Non-pigmented ciliary epithelial cell (primary cell): ENCODE measurements at places on chromosomes 11 and 22.

- DNase-seq = no peak
Observed at GRCh38 chr11:65295001-65295400, 19.7 kb upstream of the CDC42EP2 start.

- no peak for DNase-seq
Observed at GRCh38 chr11:22162756-22163155, 30.1 kb upstream of the ANO5 start.

DNA sequence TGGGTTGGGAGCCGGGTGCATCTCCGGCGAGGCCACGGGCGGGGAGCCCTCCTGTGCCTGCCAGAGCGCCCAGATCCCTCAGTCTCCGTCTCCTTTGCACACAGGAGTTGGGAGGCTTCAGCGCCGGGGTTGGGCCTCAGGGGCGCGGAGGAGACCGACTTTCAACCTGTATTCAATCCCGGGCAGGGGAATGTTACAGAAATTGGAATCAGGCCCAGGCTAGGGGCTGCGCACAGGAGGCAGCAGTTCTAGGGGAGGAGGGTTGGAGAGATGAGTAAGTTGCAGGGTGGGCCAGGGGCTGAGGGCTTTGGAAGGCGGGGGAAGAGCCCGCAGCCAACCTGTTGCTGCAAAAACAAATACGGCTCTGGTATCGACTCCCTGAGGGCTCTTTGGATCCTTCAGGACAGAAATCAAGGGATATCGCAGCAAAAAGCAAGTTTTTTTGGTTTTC is 640 bp upstream of the KCNA4 start:
- no peak for DNase-seq

DNA sequence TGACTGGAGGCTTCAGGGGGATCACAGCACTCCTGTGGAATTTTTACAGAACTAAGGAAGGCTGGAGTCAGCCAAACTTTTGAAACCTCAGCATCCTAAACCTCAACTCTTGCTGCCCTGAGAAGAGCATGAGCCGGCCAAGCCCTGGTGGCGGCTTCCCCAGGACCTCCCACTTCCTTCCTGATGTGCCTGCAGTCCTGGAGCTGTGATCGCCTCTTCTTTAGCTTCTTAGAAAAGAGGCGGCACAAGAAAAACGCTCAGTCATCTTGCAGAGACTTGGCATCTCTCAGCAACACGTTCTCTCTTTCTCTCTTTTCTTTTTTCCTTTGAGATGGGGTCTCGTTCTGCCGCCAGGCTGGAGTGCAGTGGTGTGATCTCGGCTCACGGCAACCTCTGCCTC is 40.4 kb upstream of the AMPD3 start:
- no peak for DNase-seq

- no peak for DNase-seq
Observed at GRCh38 chr22:17266251-17266971, 47.2 kb upstream of the ADA2 start.

DNA sequence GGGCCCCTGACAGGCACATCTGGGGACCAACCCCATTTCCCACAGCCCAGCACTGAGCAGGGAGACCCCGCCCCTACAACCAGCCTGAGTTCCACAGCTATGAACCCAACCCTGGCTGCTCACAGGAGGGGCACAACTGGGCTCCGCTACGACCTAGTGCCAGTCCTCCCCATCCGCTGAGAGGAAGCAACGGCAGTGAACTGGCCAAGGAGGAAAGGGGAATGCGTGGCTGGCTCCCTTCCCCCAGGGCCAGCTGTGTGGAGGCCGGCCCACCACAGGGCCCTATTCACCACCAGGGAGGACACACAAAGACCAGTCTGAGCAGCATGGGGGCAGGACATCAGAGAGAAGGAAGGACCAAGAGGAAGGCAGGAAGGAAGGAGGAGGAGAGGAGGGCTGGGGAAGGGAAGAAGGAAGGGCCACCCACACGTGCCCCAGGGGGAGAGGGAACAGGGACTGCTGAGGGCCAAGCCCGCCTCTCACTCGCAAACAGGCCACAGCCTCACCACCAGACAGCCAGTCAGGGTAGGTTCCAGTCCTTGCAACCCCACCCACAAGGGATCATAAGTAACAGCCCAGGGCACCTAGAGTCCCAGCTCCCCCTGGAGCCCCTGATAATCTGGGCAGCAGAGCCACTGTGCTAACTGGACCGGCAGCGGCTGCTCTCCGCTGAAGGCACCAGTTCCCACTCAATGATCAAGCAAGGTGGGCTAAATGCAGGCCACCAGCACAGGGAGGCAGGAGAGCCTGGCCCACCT is 8.5 kb upstream of the GAL3ST1 start:
- no peak for DNase-seq

DNA sequence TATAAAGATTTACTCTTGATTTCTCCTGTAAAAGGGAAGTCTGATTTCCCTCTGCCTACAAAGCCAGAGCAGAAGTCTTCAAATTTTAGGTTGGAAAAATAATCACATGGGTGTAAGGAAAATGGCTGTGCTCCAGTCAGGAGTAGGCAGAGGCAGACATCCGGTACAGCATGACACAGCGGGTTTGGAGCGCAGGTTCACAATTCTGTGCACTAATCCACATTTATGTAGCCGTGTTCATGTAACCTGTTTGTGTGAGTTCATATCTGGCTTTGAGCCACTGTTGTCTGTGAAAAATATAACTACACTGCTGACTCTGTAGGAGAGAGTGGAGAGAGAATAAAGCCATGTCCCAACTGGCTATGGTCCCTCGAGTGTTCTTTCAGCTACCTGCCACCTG is 248.0 kb downstream of the CASP12 start:
- no peak for DNase-seq

GRCh38 chr11:61045271-61045670 is 57.0 kb upstream of the CD5 start:
- no peak for DNase-seq

- DNase-seq = no peak
Observed at GRCh38 chr22:50605613-50606074, 5.1 kb downstream of the MAPK8IP2 start.

DNA sequence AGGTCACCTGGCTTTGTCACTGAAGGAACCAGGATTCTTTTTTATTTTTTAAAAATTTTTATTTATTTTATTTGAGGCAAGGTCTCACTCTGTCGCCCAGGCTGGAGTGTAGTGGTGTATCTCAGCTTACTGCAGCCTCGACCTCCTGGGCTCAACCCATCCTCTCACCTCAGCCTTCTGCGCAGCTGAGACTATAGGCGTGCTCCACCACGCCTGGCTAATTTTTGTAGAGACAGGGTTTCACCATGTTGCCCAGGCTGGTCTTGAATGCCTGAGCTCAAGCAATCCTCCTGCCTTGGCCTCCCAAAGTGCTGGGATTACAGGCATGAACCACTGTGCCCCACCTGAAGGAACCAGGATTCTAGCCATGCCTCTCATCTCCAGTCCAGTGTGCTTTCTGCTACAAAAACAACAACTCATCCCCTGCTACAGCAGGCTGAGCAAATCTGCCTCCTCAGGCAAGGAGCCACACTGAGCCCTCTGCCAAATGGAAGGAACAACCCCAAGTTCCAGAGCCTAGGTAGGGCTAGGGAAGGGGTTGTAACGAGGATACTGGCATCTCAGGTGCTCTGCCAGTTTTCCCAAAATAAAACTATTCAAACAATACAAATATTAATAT is 2.6 kb upstream of the PEX26 start:
- no peak for DNase-seq

DNA sequence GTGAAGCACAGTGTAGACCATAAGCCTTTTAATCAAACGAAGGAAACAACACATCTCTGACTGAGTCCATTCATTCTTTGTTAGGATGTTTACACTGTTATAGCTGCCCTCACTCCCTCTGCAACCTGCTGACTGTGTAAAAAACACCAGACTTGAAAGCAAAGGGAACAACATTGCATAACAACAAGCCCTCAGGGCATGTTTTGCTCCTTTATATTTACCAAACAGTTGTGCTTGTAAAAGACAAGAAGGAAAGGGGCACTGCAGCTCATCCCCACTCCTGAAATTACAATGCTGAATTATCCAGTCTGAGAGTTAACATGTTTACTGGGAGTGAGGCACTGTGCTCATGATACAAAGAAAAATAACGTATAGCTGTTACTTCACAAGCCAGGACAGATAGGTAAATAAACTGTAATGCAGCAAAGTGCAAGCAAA is 46.4 kb downstream of the RAB30 start:
- DNase-seq = no peak

GRCh38 chr11:78784321-78785061 is 209.8 kb upstream of the NARS2 start:
- no peak for DNase-seq

DNA sequence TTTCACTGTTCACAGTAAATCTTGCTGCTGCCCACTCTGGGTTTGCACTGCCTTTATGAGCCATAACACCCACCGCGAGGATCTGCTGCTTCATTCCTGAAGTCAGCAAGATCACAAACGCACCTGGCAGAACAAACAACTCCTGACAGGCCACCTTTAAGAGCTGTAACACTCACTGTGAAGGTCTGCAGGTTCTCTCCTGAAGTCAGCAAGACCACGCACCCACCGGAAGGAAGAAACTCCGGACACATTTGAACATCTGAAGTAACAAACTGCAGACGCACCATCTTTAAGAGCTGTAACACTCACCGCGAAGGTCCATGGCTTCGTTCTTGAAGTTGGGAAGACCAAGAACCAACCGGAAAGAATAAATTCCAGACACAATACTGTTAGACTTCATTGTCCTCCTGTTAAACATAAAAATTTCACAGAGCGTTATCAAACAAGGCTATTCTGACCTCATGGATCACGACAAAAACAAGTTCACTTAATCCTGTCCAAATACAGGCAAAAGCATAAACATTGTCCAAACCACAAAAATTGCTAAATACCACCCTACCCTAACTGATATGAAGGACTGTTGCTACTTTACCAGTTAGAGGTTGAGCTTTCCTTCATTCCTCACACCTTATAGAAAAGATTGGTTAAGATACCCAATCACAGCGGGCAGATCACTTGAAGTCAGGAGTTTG is 3.0 kb upstream of the CCDC117 start:
- no peak for DNase-seq

DNA sequence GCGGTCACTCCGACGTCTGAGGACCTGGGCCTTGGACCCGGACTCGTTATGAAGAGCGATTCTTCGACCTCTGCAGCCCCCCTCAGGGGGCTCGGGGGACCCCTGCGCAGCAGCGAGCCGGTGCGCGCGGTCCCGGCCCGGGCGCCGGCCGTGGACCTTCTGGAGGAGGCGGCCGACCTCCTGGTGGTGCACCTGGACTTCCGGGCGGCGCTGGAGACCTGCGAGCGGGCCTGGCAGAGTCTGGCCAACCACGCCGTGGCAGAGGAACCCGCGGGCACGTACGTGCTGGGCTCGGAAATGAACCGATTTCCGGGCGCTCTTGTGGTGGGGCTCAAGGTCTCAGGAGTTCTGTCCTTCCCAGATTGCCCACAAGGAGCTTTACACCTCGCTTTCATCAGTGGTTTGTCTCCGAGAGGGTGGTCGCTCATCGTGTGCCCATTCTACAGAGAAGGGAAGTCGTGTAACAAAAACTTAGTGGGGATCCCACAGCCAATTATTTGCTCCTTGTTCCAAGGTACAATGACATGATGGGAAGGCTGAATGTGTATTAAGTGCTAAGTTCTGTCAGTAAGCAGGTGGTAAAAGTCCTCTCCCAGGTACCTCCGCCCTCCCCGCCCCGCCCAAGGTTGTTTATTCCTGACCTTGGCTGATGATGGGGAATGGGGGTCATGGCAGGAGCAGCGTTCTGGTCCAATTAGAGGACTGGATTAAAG is 695 bp downstream of the PEX26 start:
- DNase-seq = no peak

- DNase-seq = no peak
Observed at GRCh38 chr11:116173941-116174911, 598.6 kb downstream of the BUD13 start.

GRCh38 chr11:35390737-35391682 is 28.3 kb downstream of the SLC1A2 start:
- DNase-seq = peak; percentile 40

GRCh38 chr11:9716275-9717039 is 52.6 kb downstream of the SWAP70 start:
- DNase-seq = peak; percentile 48

DNA sequence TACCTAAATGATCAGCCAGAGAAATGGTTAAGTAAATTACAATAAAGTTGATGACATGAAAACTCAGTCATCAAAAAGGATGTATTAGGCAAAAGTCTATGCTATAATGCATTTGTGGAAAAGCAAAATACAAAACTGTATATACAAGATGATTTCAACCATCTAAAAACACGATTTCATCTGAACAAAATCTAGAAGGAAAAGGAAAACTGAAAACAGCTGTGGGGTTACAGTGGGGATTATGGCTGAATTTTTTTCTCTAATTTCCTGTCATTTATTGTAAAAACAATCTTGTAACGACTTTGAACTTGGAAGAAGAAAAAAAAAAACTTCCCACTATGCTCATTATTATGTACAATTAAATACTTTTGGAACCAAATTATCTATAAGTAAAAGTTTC is 30.3 kb downstream of the CHEK2 start:
- DNase-seq = no peak

DNA sequence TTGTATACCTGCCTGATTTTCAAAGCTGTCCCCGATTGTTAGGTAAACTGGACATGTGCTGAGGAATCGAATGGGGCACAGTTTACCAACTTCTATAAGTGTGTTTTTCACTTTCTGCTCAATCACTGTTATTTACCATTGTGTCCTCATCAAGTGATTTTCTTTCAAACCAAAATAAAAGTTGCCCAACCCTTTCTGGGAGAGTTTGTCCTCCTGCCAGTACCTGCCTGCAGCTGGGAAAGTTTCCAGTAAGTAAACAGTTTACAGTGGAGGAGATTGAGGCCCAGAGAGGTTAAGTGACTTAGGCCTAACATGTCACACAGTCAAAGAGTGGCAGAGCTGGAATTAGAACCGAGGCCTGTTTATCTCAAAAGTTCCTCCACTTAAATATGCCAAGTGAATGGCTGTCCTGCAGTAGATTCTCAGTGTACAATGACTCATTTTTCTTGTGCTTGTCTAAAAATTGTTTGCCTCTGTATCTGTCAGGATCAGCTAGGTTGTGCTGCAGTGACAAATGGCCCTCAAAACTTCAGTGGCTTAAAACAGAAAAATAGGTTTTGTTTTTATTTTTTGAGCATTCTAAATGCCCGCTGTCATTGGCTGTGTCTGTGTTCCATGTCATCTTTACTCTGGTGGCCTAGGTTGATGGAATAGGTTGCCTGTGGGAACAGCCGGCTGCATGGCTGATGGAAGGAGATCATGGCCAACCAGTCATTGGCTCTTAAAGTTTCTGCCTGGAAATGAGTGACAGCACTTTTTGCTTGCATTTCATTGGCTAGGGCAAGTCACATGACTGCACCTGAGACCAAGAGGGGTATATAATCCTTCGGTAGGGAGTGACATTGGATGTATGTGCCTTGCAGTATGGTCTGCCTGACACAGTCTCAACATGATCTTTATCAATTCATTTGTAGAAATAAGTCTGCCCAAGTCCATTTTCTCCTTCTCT is 61.8 kb upstream of the CRYBB3 start:
- DNase-seq = no peak

GRCh38 chr22:35051013-35051535 is 14.9 kb upstream of the ISX start:
- DNase-seq = no peak

GRCh38 chr11:70660889-70661197 is 262.5 kb downstream of the CTTN start:
- no peak for DNase-seq
